ENCODE measurements at places on chromosomes 1 and 21.

- DNase-seq, result no peak
Measured at GRCh38 chr1:4166713-4167112, 266.6 kb upstream of the C1orf174 start.

DNA sequence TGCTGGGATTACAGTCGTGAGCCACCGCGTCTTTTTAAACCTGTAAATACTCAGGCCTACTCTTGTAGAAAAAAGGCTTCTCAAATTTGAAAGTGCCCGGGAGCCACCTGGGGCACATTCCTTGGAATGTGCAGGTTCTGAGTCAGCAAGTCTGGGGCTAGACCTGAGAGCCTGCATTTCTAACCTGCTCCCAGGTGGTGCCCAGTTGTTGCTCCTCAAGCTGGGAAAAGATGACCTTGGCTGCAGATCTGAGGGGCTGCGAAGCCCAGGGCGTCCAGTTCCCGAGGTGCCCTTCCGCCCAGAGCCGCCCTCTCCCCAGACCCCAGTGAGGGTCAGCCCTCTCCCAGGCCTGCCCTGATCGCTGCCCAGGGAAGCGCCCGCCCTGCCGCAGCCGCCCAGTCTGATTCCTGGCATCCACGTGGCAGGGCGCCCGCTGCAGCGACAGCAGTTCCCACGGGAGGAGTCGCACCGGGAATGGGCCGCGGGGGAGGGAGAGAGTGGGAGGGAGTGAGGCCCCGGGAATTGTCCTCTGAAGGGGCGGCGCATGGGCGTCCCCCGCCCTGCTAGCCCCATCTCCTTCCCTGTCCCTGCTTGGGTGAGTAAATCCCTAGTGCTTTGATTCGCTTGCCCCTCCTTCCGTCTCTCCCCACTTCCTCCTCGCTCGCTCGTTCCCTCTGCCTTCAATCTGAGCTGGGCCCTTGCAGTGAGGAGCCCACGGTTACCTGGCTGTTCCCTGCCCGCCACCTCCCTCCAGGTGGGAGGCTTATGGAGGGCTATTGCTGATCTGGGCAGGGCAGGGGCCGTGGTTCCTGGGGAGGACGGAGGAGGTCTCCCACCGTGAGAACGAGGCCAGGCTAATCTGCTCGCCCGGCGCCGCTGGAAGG is 18.8 kb upstream of the TENT5B start:
- DNase-seq, result peak; percentile 92

- no peak for DNase-seq
Measured at GRCh38 chr1:57770772-57771171, 346.9 kb upstream of the DAB1 start.

DNA sequence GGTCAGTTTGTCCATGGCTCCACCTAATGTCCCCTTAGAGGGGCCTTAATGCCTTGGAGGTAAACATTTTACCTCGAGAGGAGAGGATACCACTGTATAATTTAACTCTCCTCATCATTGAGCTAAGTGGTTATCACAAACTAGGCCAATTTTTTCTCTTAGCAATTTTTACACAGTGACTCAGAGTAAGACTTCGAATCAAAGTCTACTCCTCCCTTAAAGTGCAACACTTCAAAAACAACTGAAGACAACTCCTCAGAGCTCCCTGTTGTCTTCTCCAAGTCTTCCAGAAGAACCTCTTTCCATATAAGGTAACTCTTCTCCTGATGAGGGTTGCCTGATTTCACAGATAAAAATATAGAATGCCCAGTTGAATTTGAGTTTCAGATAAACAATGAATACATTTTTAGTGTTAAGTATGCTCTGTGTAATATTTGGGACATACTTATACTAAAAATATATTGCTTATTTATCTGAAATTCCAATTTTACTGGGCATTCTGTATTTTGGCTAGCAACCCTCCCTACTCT is 4.9 kb upstream of the PTGFRN start:
- no peak for DNase-seq

DNA sequence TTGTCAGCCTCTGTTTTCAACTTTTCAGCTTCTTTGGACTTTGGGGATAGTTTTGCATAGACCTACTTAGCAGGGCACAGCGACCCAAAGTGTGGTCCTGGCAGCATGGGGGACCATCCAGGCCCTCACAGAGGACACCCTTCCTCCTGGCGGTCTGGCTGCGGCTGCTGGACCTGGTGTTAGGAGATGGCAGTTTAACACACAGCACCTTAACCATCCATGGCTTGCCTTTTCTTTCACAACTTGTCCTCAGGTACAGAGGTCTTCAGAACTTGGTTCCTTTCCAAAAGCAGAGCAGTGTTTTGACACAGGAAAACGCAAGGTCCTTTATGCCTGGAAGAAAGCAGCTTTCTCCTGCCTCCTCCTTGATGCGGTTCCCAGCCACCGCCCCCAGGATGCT is 68.1 kb downstream of the RHOU start:
- no peak for DNase-seq

- no peak for DNase-seq
Measured at GRCh38 chr1:220296981-220297380, 24.7 kb upstream of the RAB3GAP2 start.

- no peak for DNase-seq
Measured at GRCh38 chr1:224623743-224624333, 7.7 kb downstream of the CNIH3 start.
